GM13976 (cell line): ENCODE measurements at places on chromosomes 7 and 10.
A peak's percentile ranks its signal among the peaks of the same experiment; 100 is the strongest.

DNA sequence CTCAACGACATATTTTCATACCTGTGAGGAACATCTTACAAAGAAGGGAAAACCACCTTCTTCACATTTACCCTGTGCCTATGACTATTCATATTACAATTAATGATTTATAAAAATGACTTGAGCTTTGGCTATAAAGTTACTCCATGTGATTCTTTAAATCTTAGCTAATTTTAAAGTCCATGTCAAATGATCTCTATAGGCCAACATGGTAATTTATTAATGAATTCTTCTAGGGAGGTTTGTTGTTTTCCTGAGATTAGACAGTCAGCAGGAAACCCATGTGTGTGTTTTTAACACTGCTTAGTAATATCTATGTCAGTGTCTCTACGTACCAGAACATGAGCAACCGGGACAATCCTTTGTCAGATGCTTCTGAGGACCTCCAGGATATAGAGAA, 307.3 kb downstream of the IPMK start:
- DNase-seq = no peak

DNA sequence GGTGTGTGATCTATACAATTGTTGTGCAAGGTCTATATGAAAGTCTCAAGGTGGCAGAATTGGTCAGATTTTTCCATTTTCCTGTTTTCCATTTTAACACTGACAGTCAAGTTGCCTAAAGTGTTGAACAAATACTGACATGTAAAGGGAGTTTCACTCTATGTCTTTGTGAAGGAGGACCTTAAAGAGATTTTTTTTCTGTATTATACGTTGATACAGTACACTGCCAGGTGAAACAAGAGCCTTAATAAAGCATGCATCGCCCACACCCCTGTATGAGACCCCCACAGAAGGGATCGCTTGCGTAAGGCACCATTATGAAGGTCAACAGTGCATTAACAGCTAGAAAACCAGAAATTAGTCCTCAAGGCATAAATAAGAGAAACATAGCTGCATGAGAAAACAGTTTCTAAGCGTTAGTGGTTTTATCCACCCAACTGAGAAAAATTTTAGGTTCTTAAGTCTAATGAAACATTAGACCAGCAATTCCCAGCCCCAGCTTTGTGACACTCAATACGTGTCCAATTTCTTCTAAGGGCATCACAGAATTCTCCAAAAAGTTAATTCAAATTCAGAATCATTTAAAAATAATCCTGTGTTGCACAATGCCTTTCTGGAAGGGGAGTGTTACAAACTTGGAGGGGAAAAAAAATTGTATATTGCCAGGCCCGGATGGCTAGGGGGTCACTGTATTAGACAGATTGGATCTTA, 6.9 kb downstream of the KLF6 start:
- DNase-seq = no peak

DNA sequence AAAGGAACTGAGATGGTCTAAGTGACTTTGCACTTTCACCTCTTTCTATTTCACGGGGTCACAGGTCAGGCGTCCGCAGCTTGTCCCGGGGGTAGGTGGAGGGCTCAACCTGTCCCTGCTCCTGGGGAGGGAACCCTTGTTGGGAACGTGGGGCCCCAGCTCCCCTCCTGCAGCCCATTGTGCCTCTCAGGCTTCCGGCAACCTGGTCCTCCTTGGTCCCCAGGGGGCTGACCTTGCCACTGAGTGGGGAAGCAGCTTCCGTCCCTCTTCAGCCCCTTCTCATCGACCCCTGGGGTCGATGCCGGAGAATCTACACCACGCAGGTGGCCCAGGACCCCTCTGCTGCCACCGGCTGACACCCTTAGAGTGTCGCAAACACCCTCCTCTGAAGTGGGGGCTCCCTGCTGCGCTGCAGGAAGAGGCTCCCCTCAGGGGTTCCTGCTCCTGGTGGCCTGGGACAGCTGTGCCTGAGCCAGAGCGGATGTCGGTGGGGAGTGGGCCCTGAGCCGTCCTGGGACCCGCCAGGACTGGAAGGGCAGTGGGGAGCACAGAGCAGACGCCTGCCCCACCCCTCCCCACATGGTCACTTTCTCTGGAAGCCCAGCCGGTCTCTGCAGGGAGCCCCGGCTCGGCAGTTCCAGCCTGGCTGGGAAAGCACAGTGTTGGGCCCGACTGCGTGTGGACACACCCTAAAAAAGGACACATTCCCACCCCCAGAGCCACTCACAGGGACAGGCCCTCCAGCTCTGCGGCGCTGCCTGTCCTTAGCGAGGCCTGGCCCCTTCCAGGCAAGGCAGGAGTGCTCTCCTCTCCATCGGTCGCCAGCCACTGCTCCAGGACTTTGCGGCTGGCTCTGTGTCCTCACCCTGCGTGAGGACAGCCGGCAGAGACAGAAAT, 357.5 kb upstream of the SHH start:
- DNase-seq = no peak

DNA sequence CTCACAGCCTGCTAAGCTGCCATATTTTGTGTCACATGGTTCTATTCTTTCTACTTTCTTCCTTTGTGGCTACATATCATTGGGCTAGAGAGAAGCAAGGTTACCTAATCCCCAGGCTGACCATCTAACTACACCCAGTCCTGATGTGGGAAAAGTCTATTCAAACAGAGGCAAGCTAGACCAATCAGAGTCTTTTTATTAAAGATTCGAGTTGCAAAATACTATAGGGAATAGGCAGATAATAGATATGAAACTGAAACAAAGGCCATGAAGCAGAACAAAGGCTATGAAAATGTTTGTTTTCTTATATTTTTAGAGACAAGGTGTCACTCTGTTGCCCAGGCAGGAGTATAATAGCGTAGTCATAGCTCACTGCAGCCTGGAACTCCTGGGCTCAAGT, 36.7 kb downstream of the MTERF1 start:
- peak; percentile 27 for DNase-seq

DNA sequence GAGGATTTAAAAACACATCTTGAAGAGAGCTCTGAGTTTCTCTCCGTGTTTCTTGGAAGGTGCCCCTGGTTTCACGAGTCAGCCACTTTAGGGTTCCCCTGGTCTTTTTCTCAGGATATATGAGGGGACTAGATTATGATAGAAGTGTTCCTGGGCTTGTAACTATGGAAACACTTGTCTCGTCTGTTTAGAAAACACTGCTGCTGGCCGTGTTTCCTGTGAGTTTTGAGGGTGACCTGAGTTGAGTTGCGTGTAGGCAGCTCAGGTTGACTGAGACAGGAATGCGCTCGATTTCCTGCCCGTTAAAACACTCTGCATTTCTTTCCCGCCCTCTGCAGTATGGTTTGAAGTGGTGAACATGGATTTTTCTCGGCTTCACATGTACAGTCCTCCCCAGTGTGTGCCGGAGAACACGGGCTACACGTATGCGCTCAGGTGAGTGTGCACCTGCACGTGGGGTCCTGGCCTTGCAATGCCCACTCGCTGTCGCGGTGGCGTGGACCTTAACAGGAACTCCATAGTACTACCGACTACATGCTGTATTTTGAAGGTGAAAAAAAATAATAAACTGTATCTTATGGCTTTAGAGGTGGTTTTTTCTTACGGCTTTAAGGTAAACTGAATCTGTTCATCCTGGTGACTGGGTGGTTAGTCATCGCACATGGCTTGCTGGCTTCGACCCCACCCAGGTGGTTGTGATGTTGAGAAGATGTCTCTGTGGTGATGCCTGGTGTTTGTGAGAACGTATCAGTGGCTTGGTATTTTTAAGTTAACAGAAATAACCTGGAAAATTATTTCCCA, at the start of gene SUN1:
Gene SUN1, plus strand, starts transcription at position 310 of the 801 bp plus-strand sequence. Its CDS starts 49 bp downstream, at position 359.
- peak; percentile 75 for DNase-seq

DNA sequence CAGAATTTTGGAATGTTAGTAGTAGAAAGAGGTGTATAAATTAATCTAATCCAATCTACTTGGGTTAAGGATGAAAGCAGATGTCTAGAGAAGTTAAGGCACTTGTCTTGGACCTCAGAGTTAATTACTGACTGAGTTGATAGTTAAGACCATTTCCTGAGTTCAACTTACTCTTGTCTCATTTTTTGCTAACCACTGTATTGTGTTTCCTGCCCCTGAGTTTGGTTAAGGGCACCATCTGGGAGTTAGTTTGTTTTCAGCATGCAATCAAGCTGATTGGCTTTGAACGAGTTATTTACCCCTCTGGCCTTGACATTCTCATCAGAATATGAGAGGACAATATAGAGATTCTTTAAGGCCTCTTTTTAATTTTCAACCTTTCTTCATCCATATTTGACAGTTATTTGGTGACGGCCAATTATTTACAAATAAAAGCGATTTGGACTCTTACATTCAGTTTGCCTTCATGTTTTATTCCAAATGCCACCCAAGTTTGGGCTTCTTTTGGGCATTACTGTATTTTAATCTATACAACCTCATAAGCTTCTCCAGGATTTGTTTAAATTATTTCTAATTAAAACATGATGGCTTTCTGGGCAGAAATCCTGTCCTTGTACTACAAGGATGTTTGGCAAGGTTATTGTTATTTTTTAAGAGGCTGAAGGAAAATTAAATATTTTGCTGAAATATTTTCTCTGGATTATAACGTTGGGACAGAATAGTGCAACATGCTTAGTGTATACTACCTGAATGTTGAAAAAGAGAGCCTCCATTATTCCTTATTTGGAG, 225.0 kb downstream of the CACNB2 start:
- DNase-seq = no peak

GRCh38 chr10:130230036-130230435, 93.8 kb downstream of the GLRX3 start:
- no peak for DNase-seq

GRCh38 chr7:68730964-68731363, 867.3 kb upstream of the AUTS2 start:
- no peak for DNase-seq

GRCh38 chr7:95922191-95922590, 149.8 kb downstream of the DYNC1I1 start:
- DNase-seq = no peak

DNA sequence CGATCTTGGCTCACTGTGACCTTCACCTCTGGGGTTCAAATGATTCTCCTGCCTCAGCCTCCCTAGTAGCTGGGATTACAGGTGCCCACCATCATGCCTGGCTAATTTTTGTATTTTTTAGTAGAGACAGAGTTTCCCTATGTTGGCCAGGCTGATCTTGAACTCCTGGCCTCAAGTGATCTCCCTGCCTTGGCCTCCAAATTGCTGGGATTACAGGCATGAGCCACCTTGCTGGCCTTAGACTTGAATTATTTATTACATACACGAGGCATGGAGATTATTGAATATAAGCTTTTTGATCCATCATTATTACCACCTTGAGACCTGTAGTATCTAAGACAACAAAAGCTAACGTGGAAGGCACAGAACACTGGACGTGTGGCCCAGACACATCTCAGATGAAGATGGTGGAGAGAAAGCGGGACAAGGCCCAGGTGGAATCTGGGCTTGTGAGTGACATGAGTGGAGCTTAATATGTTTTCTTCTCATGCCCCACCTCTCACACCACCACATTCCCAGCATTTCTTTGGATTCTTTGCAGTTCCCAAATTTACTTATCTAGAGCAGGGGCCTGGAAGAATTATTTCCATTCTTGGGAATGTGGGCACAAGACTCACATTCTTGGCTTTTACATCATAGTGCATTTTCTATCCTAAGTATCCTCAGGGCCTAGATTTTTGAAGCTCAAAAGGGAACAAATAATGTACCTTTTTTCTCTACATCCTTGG, 76.6 kb downstream of the SUGCT start:
- DNase-seq = no peak

DNA sequence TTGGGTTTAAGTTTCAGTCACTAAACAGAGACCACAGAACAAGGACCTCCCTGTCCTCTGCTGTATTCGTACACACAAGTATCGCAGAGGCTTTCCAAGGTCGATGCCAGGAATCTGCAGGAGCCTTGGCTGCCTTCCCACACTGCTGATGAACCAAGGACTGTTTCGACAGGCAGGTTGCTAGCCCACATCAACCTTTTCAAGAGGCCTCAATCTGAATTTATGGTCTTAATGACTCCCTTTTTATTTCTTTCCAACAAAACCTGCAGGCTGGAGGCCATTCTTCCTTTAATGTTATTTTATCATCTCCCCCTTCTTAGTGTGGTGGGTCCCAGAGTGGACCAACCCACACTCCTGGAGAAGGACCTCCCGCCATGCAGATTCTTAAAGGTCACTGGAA, 45.6 kb downstream of the JCAD start:
- no peak for DNase-seq

DNA sequence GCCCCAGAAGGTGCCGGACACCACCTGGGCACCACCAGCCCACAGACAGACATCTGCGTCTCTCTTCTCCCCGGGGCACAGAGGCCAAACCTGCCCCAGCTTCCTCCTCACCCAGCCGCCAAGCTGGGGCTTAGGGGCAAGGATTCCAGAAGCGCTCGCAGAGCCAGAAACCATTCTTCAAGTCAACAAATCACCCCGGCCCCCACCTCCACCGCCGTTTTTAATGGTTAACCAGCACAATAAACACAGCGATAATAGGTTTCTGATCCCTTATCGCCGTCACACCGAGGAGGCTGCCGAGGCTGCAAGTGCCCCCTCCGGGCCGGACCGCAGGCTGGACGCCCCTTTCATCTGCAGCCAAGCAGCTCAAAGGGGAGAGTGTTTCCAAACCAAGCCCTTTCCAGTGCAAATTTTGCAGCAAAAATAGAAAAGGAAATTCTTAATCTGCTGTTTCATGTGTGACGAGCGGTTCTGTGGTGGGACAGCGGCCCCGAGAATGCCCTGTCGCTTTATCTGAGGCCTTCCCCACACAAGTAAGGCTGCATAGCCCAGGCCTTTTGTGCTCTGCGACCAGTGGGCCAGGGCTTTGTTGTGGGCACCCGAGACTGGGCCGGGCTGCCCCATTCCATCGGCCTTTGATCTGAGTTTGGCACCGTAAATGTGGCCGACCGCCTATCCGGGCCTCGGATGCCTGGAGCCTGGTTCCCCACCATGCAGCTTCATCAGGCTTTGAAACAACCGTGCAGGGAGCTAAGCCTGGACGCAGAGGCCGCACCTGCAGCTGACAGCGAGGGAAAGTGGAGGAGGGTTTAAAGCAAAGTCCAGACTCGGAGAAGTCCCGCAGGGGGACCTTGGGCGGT, 83.2 kb downstream of the FOXL3 start:
- DNase-seq = no peak

DNA sequence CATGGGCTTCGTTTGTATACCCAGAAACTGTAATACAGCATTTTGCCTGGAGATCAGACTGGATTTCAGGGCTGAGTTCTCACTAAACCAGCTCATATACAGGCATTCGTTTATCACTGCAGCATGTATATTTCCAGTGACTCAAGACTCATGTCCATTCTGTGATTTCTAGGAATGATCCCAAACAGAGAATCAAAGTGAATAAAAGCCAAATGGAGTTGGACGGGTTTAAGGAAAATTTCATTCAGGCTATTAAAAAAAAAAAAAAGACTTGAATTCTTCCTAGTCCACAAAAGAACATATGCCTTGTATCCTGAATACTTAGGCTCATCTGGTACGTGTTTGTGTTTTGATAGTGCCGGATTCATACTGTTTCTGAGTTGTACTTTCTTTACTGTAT, 46.8 kb downstream of the TET1 start:
- no peak for DNase-seq

GRCh38 chr7:21454182-21454581, 26.3 kb downstream of the SP4 start:
- no peak for DNase-seq
